Activated CD4-positive, alpha-beta memory T cell treated with anti-CD3 and anti-CD28 coated beads, Interleukin-2, amount 10 ng/mL, durations not matched to agents 7 days and 5 days (primary cell): ENCODE measurements at places on chromosomes 13 and 19.

- DNase-seq, result no peak
These were observed 35.2 kb upstream of the ISYNA1 start for GRCh38 chr19:18473003-18473705.

DNA sequence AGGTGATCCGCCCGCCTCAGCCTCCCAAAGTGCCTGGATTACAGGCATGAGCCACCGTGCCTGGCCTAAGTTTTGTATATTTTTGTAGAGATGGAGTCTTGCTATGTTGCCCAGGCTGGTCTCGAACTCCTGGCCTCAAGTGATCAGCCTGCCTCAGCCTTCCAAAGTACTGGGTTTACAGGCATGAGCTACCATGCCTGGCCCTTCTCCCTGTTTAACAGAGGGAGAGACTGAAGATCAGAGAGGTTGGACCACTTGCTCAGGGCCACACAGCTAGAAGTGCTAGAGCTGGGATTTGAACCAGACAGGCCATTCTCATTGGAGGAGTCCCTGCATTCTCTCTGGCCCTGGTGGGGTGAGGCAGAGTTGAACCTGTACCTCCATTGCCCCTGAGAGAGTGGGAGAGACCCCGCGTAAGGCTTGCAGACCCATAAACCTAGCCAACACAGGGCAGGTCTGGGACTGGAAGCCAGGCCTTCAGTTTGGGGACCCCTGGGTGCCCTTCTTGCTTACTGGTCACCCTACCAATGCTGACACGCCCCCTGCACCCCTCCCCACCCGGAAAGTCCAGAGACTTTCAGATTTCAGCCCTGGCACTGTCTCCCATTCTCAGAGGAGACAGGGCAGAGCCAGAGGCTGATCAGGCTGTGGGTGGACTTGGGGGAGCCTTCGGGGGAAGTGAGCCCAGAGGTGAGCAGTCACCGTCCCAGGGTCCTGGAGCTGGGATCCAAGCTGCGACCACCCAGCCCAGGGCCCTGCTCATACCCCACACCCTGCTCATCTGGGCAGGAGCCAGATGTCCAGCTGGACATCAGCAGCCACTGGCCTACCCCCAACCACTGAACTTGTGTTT, 13.3 kb downstream of the TTYH1 start:
- DNase-seq, result no peak

DNA sequence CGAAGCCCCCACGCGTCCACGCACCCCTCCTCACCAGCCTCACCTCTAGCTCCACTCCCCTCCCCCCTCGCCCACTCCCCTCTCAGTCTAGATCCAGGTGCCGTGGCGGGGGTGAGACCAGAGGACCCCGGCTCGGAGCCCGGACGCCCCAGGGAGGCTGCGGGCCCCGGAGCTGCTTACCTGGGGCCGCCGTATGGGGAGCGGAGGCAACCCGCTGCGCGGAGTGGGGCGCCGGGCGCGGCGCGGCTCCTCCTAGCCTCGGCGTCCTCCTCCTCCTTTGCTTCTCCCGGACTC, 353 bp downstream of the ENOX1 start:
- no peak for DNase-seq

DNA sequence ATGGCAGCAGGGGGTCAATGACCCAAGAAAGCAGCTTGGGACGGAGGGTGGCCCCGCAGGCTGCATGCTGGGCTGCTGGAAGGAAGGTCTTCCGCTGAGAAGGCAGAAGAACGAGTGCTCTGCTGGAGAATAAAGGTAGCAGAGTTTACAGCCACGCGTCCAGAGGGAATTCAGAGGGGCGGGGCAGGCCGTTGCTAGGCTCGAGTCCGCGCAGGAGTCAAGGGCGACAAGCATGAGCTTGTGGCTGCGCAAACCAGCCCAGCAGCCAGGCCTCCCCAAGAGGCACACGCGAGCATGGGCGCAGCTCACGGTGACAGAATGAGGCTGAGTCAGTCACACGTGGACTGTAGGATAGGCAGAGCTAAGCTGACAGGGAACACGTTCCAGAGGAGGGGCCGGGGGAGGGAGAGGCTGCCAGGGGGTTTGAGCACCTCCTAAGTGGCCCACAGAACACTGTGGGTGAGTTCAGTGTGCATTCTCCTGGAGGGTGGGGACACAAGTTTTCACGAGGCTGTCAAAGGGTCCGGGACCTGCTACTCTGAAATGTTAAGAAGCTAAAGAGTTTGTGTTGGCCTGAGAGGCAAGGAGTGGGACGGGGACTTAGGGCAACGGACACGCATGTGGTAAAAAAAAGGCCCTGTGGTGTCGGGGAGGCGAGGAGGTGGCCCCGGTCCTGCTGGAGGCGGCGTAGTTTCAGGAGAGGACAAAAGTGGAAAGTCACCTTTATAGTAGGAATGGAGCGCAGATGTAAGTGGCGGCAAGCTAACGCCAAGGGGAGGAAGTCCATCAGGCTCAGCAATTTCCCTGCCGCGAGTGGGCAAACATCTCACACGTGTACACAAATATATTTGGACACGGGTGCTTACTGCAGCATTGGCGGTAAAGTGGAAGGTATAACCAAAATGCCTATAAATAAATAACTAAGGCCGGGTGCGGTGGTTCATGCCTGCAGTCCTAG, 17.7 kb downstream of the RFX2 start:
- DNase-seq, result no peak

GRCh38 chr13:111184458-111185401, 69.6 kb downstream of the ARHGEF7 start:
- peak; percentile 47 for DNase-seq

GRCh38 chr19:31332096-31332495, 17.1 kb downstream of the TSHZ3 start:
- DNase-seq, result no peak

- DNase-seq, result no peak
These were observed 1.1 kb downstream of the AKAP8L start for GRCh38 chr19:15417699-15418098.

DNA sequence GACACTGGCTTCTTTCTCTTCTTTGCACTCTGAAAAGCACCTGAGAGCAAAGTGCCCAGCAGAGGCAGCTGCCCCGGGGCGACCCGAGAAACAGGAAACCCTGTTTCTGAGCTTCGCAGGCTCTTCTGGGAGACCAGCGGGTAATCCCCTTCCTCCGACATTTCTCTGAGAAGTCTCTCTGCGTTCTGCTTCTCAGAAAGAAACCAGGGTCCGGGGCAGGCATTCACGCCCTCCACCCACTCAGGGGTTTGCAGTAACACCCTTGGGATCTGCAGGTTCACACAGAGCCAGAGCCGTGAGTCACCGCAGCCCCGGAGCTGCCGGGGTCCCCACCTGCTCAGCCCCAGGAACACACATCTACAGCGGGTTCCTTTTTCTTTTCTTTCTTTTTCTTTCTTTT, 86.0 kb downstream of the GADD45B start:
- peak; percentile 80 for DNase-seq

DNA sequence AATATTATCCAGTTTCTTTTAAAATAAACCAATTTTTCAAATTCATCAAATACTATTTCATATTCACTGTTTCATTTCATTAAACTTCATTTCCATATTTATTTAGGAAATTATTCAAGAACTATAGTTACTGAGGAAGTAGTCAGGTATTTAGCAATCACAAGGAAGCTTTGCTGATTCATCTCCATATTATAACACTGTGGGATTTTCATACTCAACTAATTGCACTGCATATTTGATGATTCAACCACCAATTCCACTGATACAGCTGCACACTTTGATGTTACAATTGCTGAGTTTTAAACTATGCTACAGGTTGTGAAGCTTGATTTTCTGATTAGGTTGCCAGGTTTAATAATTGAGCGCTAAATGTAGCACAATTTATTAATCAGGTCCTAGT, 556.8 kb upstream of the SLITRK1 start:
- DNase-seq, result no peak

- no peak for DNase-seq
These were observed 1.2 kb upstream of the KATNAL1 start for GRCh38 chr13:30308548-30308947.

DNA sequence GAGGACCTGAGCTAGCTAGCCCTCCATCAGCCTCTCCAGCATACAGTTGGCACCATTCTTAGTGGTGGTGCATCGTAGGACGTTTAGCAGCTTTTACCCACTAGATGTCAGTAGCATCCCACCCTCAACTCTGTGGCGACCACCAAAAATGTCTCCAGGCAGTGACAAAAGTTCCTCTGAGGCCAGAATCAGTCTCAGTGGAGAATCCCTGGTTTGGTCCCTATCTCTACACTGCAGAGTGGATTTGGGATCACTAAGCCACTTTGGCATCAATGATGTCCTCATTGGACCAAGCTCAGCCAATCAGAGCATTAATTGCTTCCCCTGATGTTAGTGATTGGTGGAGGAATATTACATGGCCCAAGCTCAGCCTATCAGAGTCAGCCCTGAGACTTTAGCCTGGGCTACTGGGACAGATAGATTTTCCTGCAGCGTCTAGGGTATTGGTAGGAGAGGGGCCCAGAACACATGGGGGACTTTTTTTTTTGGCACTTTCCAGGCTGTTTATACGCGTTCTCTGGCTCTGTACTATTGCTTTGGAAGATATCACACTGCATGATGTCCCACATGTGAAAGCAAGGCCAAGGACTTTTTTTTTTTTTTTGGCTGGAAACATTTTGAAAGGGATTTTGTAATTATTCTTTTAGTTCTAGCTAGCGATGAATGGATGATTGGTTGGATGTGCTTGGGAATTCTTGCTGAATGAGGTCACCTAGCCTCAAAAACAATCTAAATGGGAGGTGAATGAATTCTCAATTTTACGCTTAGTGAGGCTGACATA, 7.0 kb downstream of the TMEM221 start:
- no peak for DNase-seq

DNA sequence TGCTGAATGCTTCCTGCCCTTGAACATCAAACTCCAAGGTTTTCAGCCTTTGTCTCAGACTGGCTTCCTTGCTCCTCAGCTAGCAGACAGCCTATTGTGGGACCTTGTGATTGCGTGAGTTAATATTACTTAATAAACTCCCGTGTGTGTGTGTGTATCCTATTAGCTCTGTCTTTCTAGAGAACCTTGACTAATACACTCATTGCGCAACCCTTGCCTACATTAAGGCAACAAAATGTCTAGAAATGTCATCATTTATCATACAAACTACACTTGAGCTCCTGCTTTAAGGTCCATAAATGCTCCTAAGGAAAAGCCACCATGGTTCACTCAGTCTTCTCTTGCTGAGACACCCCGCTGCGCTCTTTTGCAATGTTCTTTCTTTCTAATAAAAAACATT, 2861.0 kb downstream of the PCDH9 start:
- no peak for DNase-seq

DNA sequence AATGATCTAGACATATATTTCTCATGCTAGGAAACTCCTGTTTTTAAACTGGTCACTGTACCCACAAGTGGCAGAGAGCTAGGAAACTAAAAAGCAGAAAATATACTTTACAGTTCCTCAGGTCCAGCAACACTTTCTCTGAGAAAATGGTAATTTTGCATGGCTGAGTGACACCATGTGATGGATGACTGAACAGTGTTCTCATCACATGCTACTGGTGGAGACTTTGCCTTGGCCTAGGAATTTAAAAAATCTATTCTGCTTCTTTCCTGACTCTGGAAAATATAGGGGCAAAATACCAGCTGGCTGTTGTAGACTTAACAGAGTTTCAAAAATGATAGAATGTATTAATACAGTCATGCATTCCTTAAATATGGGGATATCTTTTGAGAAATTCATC, 50.0 kb downstream of the LATS2 start:
- no peak for DNase-seq

GRCh38 chr19:16048583-16048982, 27.7 kb upstream of the TPM4 start:
- DNase-seq, result no peak
